ENCODE measurements at places on chromosomes 2 and 18. TPM values are rescaled to one million over a fixed set of nuclear protein-coding genes. Genes with fewer than 3 reads are reported as not detected.

Gene ZSCAN30
- 12.0 TPM for total RNA-seq

Gene HOXD8
- total RNA-seq = not detected

Gene TRIM43
- not detected for total RNA-seq

Gene PLCD4
- total RNA-seq = 0.19 TPM

Gene FAM237A
- total RNA-seq = not detected

Gene SRD5A2
- not detected for total RNA-seq

Gene ASB18
- total RNA-seq = not detected

Gene NOSTRIN
- total RNA-seq = not detected

Gene METTL4
- total RNA-seq = 19.4 TPM

Gene APCDD1
- not detected for total RNA-seq

Gene CD8B
- 0.94 TPM for total RNA-seq

Gene VIT
- total RNA-seq = not detected

Gene C1GALT1C1L
- total RNA-seq = not detected

Gene ANKRD30BL
- total RNA-seq = not detected

Gene SLC30A3
- total RNA-seq = 0.55 TPM

Gene CYP27A1
- not detected for total RNA-seq

Gene BUB1
- 107 TPM for total RNA-seq

Gene SMAD4
- total RNA-seq = 75.1 TPM

Gene ZNF512
- total RNA-seq = 34.7 TPM

Gene ITM2C
- 13.6 TPM for total RNA-seq

Gene ABCG5
- total RNA-seq = not detected

Gene SLC20A1
- 73.1 TPM for total RNA-seq

Gene CDH7
- not detected for total RNA-seq

Gene SNED1
- 0.35 TPM for total RNA-seq

Gene CXCR1
- total RNA-seq = not detected

Gene CCDC178
- total RNA-seq = not detected

Gene MYL1
- total RNA-seq = not detected

Gene MAP3K19
- not detected for total RNA-seq

Gene KIDINS220
- 20.5 TPM for total RNA-seq

Gene NDC80
- 96.8 TPM for total RNA-seq

Gene PRADC1
- total RNA-seq = 10.2 TPM

Gene KCNG2
- total RNA-seq = not detected

Gene IL37
- total RNA-seq = not detected

Gene GKN1
- not detected for total RNA-seq

Gene B4GALT6
- total RNA-seq = 2.7 TPM

Gene SERPINB5
- total RNA-seq = not detected

Gene GATA6
- not detected for total RNA-seq

Gene OTOS
- not detected for total RNA-seq

Gene INHA
- not detected for total RNA-seq

Gene GRHL1
- total RNA-seq = 0.79 TPM

Gene FEV
- not detected for total RNA-seq

Gene RND3
- total RNA-seq = not detected

Gene TLX2
- 0.10 TPM for total RNA-seq

Gene CD302
- 0.48 TPM for total RNA-seq

Gene CENPA
- total RNA-seq = 42.9 TPM

Gene HRH4
- not detected for total RNA-seq

Gene EHD3
- 0.67 TPM for total RNA-seq

Gene ERMN
- total RNA-seq = 1.0 TPM
